ENCODE measurements at places on chromosomes 6 and 20.
A peak's percentile ranks its signal among the peaks of the same experiment; 100 is the strongest.

GRCh38 chr6:109093732-109094415 is 772 bp downstream of the SESN1 start:
- DNase-seq = no peak

DNA sequence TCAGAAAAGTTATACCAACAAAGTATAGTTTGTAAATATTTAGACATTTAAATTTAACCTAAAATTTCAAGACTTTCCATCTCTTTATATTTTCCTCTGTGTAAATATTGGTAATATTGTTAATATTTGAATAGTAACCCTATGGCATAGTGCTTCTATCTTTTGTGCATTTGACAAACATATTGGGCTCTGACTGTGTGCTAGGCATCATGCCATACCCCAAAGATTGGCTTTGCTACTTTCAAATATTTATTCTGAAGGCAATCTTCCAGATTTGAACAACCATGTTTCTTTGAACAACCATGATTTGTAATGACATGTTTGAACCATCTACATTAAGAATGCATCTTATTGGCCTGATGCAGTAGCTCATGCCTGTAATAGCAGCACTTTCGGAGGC is 15.5 kb upstream of the PRDM1 start:
- DNase-seq = no peak

DNA sequence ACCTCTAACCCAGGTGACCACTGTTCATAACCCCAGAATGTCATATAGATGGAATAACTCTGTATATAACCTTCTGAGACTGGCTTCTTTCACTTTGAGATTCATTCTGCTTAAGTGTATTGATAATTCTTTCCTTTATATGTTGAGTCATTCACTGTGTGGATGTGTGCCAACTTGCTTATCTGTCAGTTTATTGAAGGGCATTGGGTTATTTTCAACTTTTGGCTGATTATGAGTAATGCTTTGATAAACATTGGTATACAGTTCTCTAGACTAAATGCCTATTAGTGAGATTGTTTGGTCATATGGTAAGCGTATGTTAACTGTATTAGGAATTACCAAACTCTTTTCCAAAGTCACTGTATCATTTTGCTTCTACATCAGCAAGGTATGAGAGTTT is 453.4 kb upstream of the SPTLC3 start:
- DNase-seq = no peak

- no peak for DNase-seq
Observed at GRCh38 chr6:152117156-152118133, 310.0 kb downstream of the ESR1 start.

DNA sequence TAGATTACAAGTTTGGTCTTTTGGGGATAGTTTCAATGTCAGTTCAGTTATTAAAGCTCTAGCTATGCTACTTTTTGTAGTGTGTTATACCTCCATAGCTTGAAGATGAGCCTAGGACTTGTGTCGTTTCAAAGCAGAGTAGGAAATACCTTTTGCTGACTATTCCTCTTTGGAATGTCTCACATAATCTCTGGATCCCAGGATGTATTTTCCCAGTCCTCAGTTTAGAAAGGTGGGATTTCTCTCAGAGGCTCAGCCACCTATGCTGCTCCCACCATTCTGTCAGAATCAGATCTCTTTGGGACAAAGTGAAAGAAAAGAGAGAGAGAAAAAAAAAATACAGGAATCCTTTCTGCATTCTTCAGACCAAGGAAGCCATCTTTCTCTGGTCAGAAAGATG is 567.5 kb upstream of the IMPG1 start:
- no peak for DNase-seq

DNA sequence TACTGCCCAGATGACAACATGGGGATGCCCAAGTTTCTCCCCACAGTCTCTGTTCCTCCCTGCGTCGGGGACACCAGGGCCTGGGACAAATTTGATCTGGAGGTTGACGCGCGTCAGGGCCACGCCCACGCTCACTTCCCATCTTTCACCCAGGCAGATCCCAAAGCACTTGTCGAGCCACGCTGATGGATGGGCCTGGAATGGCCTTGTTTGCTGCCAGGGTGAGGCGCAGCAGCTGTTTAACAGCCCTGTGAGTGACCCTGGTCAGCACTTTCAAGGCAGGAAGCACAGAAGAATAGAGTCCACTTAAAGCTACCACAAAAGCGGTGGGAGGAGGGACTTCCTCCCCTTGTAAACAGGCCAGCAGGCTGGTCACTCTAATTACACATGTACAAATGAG is 324.7 kb upstream of the JARID2 start:
- no peak for DNase-seq

- no peak for DNase-seq
Observed at GRCh38 chr20:44762466-44763140, 16.9 kb downstream of the KCNK15 start.

DNA sequence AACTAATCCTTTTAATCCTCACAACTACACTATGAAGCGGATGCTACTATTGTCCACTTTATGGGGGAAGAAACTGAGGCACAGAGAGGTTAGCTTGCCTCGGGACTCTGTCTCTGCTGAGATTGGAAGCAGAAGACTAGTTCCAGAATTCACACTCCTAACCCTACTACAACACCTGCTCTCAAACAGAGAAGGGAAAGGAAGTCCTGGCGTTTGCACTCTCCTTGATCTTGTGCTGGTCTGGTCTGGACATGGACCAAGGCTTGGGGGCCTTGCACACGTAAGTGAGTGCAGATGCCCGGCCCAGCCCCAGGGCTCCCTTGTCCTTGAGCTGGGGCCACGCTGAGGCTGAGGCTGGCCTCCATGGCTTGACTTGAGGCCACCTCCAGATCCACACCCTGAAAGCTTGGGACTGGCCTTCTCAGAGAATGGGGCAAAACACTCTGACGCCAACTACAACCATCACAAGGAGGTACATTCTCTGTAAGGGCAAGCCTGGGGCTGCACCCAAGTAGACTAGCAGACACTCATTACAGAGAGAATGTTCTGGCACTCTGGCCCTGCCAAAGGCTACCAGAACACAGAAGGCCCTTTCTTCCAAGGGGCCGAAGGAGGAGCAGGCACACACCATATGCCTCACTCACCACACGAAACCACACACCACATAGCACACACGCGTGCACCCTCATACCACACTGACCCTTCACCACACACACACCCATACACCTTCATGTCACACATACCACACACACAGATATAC is 33.3 kb upstream of the EZR start:
- no peak for DNase-seq

DNA sequence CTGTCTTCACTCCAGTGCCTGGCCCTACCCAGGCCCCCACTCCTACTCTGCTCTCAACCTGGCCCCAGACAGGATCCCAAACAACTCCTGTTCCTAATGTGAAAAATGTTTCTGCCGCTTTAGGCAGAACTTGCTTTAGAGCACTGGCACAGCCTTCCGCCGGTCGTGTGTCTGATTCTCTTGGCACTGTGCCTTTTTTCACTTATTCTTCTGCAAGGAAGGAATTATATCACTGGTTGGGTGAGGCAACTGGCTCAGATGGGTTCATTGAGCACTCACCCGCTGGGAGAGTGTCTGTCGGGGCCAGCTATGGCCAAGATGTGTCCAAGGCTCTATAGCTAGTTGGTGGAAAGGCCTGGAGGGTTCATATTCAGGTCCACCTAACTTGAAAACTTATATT is 33.6 kb upstream of the HLA-A start:
- DNase-seq = no peak

GRCh38 chr20:61220131-61220530 is 31.9 kb upstream of the CDH4 start:
- DNase-seq = no peak

GRCh38 chr6:169158174-169158573 is 95.5 kb downstream of the THBS2 start:
- DNase-seq = no peak

GRCh38 chr6:167113935-167114910 is 8.7 kb upstream of the CCR6 start:
- peak; percentile 59 for DNase-seq

- DNase-seq = no peak
Observed at GRCh38 chr6:148700741-148701311, 46.0 kb upstream of the UST start.

DNA sequence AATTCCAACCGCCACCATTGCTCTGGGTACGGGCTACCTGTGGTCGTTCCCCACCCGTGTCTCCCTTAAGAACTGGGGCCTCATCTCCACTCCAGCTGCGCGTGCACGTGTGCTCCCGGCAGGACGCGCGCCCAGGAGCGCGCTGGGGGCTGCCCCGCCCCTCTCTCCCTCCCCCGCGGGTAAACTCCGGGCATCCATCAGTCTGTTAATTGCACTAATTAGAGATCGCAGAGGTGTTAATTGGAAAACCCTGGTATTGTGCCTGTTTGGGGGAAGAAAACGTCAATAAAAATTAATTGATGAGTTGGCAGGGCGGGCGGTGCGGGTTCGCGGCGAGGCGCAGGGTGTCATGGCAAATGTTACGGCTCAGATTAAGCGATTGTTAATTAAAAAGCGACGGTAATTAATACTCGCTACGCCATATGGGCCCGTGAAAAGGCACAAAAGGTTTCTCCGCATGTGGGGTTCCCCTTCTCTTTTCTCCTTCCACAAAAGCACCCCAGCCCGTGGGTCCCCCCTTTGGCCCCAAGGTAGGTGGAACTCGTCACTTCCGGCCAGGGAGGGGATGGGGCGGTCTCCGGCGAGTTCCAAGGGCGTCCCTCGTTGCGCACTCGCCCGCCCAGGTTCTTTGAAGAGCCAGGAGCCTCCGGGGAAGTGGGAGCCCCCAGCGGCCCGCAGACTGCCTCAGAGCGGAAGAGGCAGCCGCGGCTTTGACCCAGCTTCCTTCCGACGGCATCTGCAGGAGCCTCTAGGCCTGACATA is 14.4 kb downstream of the FOXP4 start:
- DNase-seq = peak; percentile 93

- no peak for DNase-seq
Observed at GRCh38 chr6:7905416-7905815, 5.2 kb downstream of the TXNDC5 start.

DNA sequence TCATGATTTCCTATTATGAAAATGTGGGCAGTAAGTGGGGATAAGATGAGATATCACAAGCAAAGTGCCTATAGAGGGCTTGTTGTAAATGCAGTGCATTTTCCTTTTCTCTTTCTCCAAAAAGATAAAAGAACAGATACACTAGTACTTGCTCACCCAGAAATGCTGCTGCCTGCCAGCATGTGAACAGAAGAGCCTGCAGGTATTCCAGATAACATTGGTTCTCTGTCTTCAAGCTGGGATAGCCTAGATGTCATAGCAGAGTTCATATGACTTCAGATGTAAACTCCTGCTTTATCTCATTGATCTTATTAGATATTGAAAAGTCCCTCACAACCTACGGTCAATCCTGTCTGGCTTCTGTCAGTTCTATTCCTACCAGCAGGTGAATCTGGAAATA is 123.7 kb downstream of the TMEM200A start:
- no peak for DNase-seq

- no peak for DNase-seq
Observed at GRCh38 chr6:159691133-159691962, 1.7 kb downstream of the SOD2 start.

- DNase-seq = no peak
Observed at GRCh38 chr6:33015798-33016197, 6.4 kb upstream of the HLA-DOA start.

GRCh38 chr6:100464162-100464851 is 414 bp downstream of the SIM1 start:
- DNase-seq = no peak

- DNase-seq = no peak
Observed at GRCh38 chr6:163635315-163635714, 220.8 kb downstream of the QKI start.

GRCh38 chr6:125277838-125278237 is 23.9 kb downstream of the HDDC2 start:
- no peak for DNase-seq

DNA sequence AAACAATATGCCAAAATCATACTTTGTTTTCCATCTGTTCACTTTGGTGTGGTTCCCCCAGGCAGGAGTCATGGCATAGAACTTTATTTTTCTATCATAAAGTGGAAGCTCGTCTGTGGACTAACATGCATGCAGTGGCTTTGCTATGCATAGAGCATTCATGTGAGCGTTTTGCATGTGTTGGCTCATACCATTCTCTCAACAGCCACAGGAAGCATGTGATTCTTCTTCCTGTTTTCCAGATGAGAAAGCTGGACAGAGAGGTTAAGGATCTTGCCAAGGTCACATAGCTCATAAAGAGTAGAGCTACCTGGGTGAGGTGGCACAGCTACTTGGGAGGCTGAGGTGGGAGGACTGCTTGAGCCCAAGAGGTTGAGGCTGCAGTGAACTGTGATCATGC is 123.4 kb upstream of the HDGFL1 start:
- no peak for DNase-seq

DNA sequence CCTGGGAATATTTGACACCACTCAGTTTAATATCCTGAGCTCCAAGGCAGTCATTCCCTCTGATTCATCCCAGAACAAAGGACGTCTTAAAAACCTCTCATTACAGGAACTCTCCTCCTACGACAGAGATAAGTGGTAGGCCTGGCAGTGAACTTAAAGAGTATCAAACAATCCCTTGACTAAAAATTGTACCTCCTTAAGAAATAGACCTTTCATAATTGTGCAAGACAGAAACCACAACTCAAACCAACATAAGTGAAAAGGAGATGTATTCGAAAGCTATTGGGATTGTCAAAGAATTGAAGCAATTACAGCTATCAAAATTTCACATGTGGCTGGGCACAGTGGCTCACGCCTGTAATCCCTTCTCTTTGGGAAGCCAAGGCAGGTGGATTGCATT is 19.1 kb upstream of the BNIP5 start:
- no peak for DNase-seq

DNA sequence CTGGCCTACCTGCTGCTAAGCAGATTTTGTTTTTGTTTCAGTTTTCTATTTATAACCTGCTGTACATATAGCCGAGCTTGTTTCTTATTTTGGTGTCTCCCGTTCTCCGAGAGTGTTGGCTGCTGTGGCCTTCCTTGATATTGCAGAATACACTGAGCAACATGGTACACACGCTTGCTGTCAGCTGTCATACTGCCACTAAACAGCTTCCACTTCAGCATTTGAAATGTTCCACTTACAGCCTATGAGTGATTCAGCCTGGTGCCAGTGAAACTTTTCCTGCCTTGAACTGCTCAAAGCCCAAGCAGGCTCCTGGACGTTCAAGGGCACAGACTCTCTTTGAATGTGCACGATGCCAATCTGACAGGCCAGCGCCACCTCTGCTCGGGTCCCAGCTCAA is 87.1 kb downstream of the PSMG4 start:
- DNase-seq = no peak

- no peak for DNase-seq
Observed at GRCh38 chr6:121971931-121972335, 427.5 kb upstream of the HSF2 start.

GRCh38 chr20:47204008-47204849 is 152.3 kb downstream of the ZMYND8 start:
- DNase-seq = no peak

DNA sequence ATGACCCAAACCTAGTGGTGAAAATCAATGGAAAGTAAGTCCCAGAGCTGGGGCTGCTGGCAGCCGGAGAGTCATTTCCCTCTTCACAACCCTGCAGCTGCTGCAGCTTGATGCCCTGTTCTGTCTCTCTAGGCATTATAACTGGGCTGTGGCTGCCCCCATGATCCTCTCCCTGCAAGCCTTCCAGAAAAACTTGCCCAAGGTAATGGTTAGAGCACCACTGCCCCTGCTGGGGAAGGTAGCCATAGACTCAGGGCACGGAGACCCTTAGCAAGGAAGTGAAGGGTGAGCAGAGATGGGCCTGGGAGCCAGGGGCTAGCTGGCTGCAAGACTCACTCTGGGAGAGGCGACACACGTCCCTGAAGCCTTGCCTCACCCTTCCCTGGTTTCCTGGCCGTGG is 12.0 kb downstream of the LPIN3 start:
- no peak for DNase-seq

- DNase-seq = no peak
Observed at GRCh38 chr6:170224694-170225660, 65.9 kb downstream of the DLL1 start.

- DNase-seq = no peak
Observed at GRCh38 chr6:42745083-42745639, 742 bp downstream of the TBCC start.
